ENCODE measurements at places on chromosomes 2 and 18.

GRCh38 chr18:56162311-56163265 lies 475.8 kb downstream of the TXNL1 start:
- DNase-seq: no peak

- no peak for DNase-seq
Observed at GRCh38 chr2:203453858-203454451, 81.1 kb downstream of the RAPH1 start.

- DNase-seq: no peak
Observed at GRCh38 chr2:69603146-69603743, 40.3 kb downstream of the AAK1 start.

- DNase-seq: no peak
Observed at GRCh38 chr2:47344890-47345589, 57.9 kb upstream of the MSH2 start.

- DNase-seq: no peak
Observed at GRCh38 chr2:238182362-238182761, 21.1 kb downstream of the ILKAP start.

DNA sequence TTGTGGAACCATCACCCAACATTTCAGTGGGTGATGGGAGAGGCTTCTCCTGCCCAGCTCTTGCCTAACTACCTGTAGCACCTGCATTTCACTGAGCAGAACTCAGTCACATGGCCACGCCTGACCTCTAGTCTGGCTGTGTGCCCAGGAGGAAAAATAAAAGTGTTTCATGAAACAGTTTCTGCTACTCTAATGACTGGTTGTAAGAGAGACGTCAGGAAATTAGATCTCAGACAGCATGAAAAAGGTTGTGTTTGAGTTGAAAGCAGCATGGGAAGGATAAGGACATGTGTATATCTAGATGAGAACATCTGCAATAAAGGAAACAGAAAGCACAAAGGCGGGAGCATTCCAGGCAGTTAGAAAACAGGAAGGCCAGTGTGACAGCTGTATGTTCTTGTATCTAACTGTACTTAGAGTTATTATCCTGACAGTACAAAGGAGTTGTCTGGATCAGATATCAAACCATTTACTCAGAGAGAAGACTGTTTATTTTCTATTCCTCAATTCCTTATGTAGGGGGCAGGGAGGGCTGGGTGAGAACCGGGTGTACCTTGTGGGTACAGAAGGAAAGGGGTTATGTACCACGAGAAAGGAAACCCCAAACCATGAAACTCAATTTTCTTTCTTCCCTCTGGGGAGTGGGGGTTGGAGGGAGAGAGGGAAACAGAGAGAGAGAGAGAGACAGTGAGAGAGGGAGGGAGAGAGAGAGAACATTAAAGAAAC lies 307.4 kb upstream of the VWC2L start:
- no peak for DNase-seq

DNA sequence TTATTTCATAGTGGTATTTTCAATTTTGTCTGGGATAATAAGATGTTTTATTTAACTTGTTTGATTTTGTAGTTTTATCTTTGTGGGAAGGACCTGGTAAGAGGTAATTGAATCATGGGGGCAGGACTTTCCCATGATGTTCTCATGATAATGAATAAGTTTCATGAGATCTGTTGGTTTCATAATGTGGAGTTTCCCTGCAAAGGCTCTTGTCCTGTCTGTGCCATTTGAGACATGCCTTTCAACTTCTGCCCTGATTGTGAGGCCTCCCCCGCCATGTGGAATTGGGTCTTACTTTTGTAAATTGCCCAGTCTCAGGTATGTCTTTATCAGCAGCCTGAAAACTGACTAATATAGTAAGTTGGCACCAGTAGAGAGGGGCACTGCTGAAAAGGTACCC lies 77.8 kb upstream of the ARHGAP15 start:
- DNase-seq: no peak

DNA sequence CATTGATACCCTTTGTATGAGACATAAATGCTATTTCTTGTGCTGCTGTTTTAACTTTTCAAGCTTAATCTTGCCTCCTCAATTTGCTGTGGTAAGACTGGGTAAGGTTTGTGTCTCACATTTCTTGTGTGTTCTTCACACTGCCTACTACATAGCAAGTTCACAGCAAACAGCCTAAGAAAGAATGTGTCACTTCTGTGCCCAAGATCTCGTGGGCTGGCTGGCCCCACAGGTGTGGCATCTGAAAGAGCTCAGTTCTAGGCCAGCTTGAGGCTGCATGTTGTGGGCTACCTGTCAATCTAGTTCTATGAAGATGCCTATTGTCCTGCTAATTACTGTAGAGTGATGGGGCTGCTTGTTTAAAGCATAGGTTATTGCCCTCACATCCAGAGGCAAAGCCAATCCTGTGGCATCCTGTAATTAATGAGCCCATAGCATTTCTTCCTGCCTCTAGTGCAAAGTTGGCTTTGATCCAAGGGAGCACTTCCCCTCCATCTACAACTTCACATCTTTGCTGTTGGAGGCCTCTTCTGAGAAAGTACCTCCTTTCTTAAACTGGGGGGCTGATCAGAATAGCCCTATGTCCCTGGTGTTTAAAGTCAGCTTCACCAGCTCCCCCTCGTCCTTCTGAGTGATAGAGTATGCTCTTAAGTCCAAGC lies 40.9 kb upstream of the ASPRV1 start:
- no peak for DNase-seq

- peak; percentile 24 for DNase-seq
Observed at GRCh38 chr2:112121682-112122254, 16.4 kb upstream of the FBLN7 start.

DNA sequence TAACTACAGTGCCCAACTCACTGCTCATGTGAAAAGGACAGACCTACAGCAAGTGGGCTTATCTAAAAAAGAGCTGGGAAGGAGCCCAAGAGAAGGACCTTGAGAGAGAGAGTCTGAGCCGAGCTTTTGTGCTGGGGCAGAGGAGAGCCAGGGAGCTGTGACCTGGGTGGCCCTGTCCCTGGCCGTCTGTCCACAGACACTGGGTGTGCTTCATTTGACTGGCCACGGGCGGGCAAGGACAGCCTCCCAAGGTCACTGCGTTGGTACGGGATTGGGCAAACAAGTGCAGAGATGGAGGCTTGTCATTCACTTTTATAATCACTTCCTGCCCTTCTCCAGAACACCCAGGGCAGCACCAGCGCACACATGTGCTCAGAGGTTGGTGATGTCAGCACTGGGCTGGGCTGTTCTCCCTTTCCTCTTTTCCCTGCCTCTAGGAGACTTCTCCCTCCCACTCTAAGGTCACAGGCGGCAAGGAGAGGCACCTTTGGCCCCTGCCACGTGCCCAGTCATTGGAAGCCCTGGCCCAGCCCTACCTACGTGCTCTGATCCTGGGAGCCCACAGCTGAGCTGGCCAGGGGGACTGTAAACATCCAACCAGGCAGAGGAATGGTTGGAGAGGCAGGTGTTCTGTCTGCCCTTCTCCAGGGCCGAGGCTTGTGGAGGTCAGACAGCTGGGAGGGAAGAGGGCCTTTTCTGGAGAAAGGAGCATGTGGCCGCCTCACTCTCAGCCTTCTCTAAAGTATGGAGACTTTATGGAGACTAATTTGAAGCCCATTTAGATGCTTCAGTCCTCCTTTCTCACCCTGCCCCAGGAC lies 6.4 kb upstream of the PSD4 start:
- no peak for DNase-seq

DNA sequence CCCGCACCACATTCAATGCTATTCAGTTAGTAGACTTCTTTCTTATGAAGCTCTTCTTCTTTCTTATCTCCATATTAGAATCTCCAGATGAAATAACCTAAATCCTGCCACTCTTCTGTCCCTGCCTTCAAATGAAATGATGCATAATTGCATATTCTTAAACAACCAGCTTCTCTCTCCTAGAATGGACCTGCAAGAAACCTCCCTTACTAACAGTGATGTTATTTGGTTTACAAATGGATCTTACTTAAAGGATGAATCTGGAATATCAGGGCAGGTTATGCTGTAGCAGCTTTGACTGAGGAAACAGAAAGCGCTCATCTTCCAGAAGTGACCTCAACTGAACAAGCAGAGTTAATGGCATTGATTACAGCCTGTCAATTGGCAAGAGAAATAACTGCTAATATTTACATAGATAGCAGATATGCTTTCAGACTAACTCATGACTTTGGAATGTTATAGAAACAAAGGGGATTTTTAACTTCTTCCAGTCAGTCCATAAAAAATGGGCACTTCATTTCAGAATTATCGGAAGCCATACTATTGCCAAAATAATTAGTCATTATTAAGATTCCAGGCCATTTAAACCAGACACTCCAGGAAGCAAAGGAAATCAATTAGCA lies 755.7 kb upstream of the HS6ST1 start:
- DNase-seq: no peak

GRCh38 chr2:237471438-237472186 lies 15.4 kb upstream of the MLPH start:
- DNase-seq: no peak

- DNase-seq: no peak
Observed at GRCh38 chr18:46481847-46482245, 175.2 kb downstream of the LOXHD1 start.

- no peak for DNase-seq
Observed at GRCh38 chr18:46213295-46213694, 109.1 kb downstream of the HAUS1 start.

DNA sequence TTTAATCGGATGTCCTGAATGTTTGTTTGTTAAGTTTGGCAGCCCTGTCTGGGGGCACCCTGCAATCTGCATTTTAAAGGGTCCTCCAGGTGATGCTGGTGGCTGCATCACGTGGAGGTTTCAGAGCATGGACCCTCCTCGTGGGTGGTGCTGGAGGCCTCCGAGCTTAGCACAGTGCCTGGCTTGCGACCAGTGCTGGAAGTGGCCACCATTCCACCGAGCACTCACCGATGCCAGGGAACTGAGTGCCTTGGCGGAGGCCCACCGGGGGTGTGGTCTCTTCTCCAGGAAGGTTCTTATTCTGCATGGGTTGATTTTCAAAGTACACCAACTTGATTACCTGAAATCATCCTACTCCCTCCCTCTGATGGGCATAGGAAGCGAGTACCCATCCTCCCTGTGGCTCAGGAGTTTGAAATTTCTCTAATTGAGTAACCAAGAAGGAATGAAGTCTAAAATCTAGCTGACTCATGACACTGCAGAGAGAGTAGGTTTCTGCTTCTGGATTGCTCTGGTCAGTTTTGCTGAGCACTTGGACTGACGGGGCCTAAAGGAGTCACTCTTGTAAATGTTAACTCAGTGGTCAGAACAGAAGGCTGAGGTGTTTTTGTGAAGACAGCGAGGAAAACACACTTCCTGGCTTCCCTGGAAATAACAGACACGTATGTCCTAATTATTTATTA lies 58.1 kb upstream of the SLC66A3 start:
- no peak for DNase-seq

- no peak for DNase-seq
Observed at GRCh38 chr18:35590935-35591334, 9.4 kb downstream of the GALNT1 start.
